ENCODE measurements at places on chromosomes 3 and 15. TPM values are rescaled to one million over a fixed set of nuclear protein-coding genes. Genes with fewer than 3 reads are reported as not detected.
A peak's percentile ranks its signal among the peaks of the same experiment; 100 is the strongest.

DNA sequence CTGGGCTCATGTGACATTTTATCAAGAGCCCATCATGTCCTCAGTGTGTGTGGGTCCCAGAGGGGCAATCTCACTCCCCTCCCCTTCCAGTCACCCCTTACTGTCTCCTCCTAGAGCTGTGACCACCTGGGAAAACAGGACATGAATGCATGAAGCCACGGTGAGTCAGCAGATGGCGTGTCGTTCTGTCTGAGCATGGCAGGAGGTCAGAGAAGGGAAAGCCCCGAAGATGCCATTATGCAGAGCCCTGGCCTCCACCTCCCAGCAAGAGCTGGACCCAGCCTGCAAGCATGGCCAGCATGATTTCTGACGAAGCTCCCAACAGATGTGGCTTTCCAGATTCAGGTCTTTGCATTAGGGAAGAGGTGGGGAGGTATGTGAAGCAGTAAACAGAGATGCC lies 118.5 kb downstream of the TLE3 start:
- DNase-seq = peak; percentile 18

The STAB1 gene
- not detected for total RNA-seq

The HLTF gene
- total RNA-seq = 39.1 TPM

The GASK1A gene
- total RNA-seq = 0.18 TPM

The LSAMP gene
- total RNA-seq = 8.1 TPM
